ENCODE measurements at places on chromosomes 4 and X.

DNA sequence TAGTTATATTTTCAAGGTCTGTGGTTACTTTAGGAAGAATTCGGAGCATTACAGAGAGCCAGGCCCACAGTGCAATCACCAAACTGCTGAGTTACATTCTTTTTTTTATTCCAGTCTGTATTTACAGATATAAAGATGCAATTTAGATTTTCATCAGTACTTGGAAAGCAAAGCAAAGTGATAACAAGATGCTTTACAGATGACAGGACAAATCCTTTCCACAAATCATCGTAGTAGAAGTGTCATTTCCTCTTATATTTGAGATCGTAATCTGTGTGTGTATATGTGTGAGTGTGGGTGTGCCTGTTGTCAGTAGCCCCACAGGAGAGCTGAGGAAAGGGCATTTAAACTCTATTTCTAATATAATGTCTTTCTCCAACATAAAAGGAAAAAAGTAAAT lies 1893.7 kb downstream of the STIM2 start:
- no peak for DNase-seq

DNA sequence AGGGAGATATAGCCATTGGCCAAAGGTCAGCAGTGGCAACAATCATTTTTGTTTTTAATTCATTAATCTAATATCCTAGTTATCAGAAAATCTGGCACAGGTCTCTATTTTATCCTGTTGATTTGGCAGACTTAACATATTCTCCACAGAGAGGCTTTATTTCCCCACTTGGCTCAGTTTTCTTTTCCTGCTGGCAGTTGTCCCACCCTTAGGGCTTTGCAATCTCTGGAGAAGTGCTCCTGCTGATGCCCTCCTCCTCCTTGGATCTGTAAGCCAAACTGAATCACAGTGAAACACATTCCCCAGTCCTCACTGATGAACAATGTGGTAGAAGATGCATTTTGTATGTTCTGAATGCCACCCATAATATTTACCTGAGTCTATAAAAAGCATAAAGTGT lies 889.7 kb downstream of the PDHA2 start:
- no peak for DNase-seq

- no peak for DNase-seq
Measured at GRCh38 chr4:182874304-182874751, 42.9 kb downstream of the DCTD start.

DNA sequence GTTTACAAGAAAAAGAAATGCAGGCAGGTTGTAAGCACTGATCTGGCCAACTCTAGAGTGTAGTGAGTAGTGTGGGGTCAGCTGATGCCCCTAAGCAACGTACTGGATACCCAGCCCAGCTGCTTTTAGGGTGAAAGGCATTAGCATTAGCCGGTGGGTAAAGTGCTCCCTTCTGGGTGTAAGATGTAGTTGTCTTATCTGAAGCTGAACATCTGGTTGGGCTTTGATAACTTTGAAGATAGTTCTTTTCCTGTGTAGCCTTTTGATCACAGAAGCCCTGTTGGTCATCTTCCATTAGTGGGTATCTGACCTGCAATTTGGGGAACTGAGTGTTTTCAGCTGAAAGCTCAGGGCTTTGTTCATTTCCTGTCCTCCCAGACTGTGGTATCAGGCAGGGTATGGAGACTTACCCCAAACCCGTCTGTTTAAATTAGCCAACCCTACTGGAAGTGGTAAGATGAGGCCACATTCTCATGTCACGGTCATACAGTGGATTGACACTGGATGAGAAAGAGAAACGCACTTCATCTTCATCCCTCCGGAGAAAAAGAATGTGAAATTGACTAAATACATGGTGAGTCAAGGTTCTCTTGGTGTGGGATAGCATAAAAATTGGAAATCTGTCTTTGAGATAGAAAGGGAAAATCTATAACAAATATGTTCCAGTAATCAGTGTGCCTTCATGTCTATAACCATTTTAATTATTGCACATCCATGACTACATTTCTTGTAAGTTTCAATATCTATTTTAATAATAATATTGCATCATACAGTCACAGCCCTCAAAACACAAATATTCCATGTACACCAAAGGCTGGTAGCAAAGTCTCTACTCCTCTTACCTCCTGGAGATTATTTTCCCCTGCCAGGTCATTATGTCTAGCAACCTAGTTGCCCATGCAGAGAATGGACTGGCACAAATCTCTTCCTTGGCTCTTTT lies 8.7 kb downstream of the RHOH start:
- DNase-seq: no peak

GRCh38 chr4:71184195-71184781 lies 154.5 kb upstream of the SLC4A4 start:
- DNase-seq: no peak

DNA sequence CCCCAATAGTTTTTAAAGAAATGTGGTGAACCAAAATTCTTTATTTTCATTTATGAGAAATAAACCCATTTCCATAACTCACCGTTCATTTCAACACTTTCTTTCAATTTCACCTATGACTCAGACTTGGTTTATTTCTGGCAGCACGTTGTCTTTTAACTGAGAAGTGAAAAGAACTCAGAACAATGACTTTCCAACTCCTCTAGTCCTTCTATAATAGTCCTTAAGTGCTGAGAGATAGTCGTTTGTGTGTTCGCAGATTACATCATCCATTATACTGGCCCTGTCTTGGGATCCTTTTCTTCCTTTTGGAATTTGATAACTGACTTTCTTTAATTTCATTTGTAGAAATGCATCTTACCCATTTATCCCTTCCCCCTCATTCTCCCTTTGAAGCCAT lies 113.6 kb downstream of the GLUD2 start:
- no peak for DNase-seq

GRCh38 chrX:93422693-93423092 lies 250.7 kb downstream of the NAP1L3 start:
- no peak for DNase-seq

DNA sequence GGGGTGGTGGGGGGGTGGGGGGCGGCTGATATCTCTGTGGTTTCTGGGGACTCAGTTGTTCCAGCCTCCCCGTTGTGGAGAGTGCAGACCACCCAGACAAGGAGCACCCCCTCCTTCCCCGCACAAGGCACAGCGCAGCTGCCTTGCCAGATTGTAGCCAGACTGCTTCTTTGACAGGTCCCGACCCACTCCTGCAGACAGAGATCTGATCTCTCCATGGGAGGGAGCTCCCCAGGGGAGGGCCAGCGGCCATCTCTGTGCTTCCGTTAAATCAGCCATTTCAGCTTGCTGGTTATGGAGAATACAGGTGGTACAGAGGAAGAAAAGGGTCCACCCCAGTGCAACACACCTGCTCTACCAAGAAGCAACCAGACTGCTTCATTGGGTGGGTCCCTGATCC lies 80.8 kb downstream of the FGF16 start:
- no peak for DNase-seq

GRCh38 chrX:45747905-45748304 lies 547.2 kb upstream of the DIPK2B start:
- no peak for DNase-seq

DNA sequence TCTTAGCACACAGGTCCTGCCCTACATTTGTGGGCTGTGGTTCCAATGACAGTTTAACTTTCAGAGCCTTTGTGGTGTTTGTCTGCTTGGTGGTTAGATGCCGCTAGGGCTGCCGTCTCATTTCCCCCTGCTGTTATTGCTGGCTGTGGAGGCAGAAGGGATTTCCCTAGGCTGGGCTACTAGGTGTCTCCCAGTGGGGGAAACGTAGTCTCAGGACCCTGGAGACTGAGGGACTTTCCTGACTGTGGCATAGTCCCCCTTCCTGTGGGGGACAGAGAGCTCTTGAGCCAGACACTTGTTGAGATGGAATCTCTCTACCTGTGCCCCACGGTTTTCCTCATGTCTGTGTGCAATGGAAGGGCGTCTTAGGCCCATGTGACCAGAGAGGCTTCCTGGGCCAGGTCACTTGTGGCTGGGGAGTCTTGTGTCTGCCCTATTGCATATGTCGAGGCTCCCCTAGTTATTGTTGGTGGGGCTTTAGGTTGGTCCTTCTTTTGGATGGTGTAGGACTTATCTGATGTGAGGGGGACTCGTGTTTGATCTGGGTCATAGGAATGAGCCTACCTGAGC lies 68.2 kb downstream of the ARHGAP10 start:
- DNase-seq: peak; percentile 59

DNA sequence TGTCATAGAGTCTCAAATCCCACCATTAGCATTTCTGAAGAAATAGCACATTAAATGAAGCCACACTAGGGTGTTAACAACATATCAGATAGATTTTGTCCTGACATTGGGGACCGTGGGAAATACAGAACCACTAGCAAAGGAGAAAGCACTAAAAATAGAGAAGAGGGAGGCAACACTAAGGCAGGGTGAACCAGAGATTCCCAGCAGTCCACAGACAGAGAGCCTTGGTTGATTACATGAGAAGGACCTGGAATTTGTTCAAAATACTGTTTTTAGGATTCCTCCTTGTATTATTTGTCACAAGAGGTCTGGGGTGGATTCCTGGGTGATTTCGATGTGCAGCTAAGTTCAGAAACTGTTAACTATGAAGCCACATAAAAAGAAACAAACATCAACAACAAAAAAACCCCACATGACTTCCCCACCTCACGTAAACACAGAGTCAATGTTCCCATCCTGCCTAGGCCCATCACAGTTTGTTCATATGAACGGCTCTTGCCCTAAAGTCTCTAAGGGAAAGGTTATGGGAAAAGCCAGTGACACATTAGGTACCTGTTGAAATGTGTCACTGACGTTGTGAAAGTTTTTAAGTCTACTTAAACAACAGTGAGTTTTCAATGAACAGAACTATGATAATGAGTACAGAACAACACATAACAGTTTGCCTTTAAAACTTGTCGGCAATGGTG lies 23.6 kb upstream of the GRSF1 start:
- no peak for DNase-seq

- DNase-seq: no peak
Measured at GRCh38 chr4:168119100-168119499, 26.8 kb downstream of the ANXA10 start.

GRCh38 chr4:184792334-184792733 lies 33.4 kb downstream of the ACSL1 start:
- no peak for DNase-seq

DNA sequence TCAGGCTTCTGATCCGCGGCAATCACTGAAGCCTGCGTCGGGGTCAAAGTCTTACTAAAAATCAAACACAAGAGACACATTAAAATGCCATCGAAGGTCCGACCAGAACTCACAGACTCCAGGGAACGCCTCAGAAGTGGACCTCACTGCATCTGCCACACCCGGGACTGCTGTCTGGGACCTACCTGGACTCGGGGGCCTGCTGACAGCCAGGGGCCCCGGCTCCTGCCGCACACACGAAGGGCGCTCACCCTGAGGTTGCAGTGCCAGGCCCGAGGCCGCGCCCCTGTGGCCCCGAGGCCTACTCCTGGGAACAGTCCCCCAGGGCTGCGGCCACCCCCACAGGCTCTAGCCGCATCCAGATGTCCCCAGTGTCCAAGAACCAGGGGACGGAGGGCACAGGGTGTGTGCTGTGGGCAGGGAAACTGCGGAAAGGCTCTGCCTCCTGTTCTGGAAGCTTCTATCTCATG lies 7.4 kb downstream of the CTBP1 start:
- DNase-seq: no peak

DNA sequence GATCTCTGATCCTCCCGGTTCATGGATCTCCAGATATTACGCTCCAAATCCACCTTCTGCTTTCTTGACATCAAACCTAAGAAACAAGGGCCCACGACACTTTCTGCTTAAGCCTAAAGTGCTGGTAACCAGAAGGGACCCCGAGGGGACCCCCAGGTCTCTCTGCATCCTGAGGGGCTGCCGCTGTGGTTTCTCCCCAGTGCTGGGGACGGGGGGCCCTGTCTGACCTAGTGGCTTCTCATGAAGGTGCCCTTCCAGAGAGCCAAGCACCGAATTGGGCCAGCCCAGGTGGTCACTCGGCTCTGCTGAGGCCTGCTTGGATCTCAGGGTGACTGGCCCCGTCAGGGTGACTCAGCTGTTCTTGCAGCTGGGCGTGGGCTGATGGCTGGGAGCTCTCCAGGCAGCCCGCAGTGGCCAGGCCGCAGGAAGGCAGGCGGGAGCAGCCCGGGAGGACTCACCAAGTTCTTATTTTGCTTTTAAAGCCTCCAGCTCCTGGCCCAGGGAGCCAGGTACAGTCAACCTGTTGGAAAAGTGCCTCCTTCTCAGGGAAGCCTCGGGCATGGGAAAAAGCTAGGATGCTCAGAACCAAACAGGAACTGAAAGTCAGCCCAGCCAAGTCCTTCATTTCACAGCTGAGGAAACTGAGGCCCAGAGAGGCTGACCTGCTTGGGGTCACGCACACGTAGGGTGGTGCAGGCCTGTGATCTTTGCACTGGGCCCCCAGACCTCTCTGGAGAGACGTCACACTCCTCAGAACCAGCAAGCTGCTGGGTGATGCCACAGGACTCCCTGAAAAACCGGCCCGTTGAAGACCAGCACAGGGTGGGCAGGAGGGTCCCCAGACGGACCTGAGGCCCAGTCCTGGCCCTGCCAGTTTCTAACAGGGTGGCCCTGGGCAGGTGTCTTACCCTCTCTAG lies 16.7 kb downstream of the BLOC1S4 start:
- no peak for DNase-seq

DNA sequence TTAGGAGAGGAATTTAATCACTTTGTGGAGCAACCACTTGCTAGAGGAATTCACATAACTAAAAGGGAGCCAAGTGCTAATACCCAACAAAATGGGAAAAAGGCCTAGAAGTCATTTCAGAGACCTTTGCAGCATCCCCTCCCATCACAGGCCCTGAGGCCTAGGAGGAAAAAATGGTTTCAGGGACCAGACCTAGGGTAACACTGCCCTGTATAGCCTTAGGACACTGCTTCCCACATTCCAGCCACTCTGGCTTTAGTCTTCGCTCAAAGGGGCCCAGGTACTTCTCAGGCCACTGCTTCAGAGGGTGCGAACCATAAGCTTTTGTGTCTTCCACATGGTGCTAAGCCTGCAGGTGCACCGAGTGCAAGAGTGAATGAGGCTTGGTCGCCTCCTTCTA lies 19.1 kb downstream of the SPANXN2 start:
- DNase-seq: no peak

- DNase-seq: no peak
Measured at GRCh38 chr4:137558951-137559350, 26.7 kb upstream of the PCDH18 start.

GRCh38 chrX:7154041-7154597 lies 6.2 kb upstream of the PUDP start:
- no peak for DNase-seq

GRCh38 chr4:77432717-77433417 lies 172.8 kb upstream of the CXCL13 start:
- no peak for DNase-seq

DNA sequence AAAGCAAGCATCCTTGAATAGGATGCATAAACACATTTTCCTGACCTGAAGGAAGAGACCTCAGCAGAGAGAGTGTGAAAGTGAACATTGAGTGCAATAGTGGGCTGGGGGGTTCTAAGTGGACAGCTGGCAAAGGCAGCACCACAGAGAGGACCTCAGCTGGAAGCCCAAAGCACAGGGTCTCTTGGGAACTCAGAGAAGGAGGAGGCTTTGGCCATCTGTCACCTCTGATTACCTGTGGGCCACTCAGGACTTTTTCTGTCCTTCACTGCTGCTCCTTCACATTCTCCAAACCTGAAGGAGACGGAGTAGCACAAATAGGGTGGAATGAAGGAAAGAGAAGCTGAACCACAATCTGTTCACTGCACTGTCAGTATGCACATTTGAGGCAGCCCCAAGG lies 37.9 kb upstream of the FAT4 start:
- DNase-seq: no peak

GRCh38 chr4:44462259-44462658 lies 13.7 kb upstream of the KCTD8 start:
- DNase-seq: no peak

GRCh38 chr4:79042079-79042674 lies 102.9 kb upstream of the PAQR3 start:
- DNase-seq: no peak

- no peak for DNase-seq
Measured at GRCh38 chr4:38704622-38705154, 40.7 kb downstream of the KLF3 start.
